Forelimb muscle (tissue), 1 donor: ENCODE measurements at places on chromosomes 7 and 10.

GRCh38 chr10:70188768-70189167, 18.5 kb upstream of the SAR1A start:
- no peak for DNase-seq

DNA sequence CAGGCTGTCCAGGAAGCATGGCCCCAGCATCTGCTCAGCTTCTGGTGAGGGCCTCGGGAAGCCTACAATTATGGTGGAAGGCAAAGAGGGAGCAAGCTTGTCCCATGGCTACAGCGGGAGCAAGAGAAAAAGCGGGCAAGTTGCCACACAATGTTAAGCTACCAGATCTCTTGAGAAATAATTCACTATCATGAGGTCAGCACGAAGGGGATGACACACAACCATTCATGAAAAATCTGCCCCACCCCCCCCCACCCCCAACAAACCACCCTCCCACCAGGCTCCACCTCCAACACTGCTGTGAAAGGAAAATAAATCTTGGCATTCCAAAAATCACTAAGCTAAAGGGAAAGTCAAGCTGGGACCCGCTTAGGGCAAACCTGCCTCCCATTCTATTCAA, 545.8 kb upstream of the NRP1 start:
- no peak for DNase-seq

GRCh38 chr10:17954861-17955260, 3.1 kb downstream of the SLC39A12 start:
- no peak for DNase-seq

DNA sequence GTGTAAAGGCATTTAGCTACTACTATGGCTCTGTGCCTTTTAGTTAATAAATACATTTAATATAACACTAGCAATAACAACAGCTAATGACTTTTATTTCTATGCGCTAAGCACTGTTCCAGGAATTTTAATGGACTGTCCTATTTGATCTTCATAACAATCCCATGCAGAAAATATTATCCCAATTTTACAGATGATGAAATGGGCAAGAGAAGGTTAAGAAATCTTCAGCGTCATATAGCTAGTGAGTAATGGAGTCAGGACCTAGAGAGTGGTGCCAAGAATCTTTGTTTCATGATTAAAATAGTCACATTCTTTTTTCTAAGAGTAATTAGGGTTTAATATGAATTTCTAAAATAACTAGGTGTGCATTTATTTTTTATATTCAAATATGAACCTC, 32.4 kb downstream of the ACTA2 start:
- DNase-seq, result no peak

- no peak for DNase-seq
Observed at GRCh38 chr10:46239247-46239646, 47.5 kb upstream of the ANTXRL start.

DNA sequence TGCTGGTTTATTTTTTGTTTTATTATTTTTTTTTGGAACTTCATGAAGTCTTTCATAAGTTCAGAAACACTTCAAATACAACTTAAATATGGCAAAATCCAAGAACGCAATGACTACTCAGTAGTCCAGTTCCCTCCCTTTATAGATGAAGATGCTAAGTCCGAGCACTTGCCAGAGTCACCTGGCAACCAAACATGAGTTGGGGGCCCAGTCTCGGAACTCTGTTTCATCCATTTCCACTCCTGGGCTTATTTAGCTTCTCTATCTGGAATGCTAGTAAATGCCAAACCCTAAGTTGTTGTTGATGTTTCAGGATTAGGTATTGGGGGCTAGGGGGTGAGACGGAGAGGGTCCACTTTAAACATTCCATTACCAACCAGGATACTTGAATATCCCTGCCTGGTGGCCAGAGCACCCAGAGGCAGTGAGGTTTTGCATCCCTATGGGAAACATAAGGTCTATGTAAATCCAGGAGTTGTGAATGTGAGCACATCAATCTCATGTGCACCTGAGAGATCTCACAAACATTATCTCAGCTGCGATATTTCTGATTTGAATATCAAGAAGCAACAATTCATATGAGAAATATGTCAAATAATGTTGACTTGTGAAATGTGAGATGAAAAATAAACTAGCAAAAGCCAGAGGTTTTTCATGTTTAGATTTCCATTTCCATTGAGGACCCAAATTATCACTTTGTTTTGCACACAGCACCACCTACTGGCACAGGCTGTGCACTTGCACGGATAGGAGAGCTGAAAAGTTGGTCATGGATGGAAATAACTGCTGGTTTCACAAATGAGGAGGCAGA, 129.3 kb downstream of the PKD1L1 start:
- DNase-seq, result peak; percentile 73

DNA sequence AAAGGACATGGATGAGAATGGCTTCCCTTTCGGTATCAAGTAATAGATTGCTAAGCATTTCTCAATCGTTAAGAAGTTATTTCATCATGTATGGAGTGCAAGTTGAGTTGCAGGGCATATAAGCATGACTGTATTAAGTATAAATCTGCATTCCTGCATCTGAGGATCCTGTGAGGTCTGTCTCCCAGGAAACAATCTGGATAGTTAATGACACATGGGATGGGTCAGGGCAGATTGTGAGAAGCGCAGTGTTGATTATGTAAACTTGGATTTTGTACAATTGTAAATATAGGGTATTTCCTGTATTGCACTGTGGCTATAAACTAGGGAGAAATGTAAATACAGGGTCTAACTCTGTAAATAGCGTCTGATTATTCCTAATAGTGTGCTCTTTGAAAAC, 102.6 kb downstream of the PLXDC2 start:
- DNase-seq, result no peak
